Stimulated activated CD8-positive, alpha-beta memory T cell treated with anti-CD3 and anti-CD28 coated beads, Interleukin-7, amount 100 ng/mL, for 1 hour (primary cell): ENCODE measurements at places on chromosomes 7 and 10.

DNA sequence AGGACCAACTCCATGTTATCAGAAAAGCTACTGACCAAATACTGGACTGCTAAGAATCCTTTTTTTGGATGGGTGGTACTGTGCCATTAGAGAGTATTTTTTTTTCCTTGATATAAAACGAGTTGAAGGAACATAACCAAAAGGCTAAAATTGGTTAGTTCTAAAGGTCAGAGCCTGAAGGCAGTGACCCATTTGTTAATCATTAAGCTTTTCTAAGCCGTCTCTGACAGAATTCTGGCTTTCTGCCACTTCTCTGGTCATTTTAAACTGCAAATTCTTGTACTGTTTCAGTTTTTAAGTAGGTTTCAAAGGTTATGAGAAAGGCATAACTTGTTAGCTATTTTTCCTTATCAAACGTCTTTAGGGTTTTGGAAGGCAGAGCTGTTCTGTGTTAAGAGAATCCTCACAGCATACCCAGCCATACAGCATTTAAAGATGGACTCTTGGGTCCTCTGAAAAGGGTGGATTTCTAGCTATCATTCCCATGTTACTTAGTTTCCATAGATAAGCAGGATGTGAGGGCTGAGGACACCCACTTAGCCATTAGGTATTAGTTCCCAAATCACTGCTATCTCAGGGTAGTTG is 196.8 kb downstream of the RNLS start:
- DNase-seq: no peak

- no peak for DNase-seq
Measured at GRCh38 chr10:5832946-5833345, 19.7 kb upstream of the GDI2 start.

- DNase-seq: no peak
Measured at GRCh38 chr7:116753130-116753529, 81.1 kb downstream of the MET start.

- peak; percentile 23 for DNase-seq
Measured at GRCh38 chr7:105677817-105678573, 96.7 kb upstream of the EFCAB10 start.

DNA sequence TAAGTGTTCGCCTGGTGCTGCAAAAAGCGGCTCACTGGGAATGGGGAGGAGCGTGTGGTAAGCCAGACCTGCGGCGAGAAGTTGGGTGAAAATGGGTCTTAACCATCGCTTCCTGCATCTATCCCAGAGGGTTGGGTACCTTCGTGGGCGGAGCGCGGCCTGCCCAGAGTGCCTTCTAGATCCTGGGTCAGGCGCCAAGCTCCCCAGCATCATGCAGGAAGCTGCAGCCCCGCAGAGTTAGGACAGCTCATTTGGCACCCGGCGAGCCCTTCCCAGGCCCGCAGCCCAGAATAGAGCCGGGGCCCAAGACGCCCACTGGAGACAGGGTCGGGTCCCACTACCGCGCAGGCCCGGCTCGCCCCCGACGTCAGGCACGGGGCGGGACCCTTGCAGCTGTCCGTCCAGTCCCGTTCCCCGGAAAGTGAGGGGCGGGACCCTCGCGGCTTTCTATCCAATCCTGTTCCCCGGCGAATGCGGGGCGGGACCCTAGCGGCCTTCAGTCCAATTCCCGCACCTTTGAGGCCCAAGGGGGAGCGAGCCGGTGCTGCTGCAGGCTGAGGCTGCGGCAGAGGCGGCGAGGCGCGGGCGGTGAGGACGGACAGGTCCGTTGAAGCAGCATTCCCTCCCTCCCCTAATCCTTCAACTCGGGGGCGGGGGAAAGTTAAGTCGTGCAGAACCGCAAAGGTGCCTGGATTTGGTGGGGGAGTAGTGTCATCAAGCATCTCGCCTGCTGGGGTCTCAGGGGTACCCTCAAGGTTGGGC is at the start of gene CROT:
Gene CROT (plus strand): TSS at position 499 of the 762 bp plus-strand sequence. CDS start 3,405 bp downstream, outside the sequence.
- peak; percentile 85 for DNase-seq

DNA sequence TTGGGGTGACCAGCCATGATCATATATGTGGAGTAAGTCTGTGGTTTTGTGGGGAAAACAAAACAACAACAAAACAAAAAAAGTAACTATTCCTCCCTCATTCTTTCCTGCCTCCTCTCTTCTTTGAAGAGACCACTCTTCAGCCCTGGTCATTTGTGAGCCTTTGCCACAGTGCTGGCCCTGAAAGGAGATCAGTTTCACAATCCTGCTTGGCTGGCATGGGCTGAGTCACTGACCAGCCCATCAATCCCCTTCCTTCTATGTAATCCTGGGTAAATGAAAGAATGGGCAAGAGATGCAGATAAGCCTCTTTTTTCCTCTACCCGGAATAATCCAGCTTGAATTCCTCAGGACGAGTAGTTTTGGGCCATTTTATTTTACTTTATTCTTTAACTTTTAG is 13.6 kb downstream of the CSTF2T start:
- DNase-seq: no peak

DNA sequence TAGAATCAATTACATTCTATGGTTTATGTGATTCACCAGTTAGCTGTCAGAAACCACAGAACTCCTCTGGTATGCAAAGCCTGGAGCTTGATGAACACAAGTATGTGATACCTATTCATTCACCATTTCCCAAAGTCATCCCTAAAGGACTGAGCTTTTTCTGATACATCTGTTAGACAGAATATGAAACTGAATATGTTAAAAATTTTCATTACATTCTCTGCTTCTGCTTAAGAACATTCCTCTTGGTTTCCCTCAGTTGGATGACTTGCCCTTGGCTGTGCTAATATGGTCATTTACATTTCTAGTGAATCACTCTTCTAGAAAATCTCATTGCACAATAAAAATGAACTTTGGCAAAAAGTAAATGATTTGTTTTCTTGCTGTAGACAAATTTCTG is 10.8 kb upstream of the PON1 start:
- DNase-seq: no peak

DNA sequence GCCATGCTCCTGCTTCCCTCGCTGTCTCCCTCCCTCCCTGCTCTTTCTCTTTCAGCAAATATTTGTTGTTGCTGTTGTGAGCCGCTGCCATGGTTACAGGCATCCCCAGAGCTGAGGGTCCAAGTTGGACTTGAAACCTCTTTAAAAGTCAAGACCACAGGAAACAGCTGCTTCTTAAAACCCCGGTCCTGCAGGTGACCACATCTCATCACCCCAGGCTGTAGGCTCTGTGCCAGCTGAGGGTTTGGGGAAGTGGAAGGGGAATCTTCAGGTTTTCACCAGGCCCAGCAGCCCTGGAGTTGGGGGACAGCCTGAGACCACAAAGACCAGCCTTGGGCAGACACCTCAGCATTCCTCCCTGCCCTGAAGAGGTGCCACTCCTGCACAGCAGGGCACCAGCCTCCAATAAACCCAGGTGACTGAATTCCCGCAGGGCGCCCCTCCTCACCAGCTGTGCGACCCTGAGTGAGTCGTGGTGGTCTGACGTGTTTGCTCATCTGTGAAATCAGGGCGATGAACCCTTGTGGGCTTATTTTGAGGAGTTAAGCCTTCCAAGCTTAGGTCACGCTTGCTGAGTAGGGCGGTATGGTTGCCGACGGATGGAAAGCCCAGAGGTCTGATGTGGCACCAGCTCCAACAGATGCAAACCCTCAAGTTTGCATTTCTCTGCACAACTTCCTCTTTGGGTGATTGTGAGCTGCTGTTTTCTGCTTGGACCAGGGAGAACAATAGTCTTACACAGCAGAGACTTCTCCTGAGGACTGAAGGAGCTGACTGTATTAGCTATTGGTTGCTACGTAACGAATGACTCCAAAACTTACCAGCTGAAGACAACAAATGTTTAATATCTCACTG is 24.8 kb downstream of the NPTX2 start:
- DNase-seq: no peak

DNA sequence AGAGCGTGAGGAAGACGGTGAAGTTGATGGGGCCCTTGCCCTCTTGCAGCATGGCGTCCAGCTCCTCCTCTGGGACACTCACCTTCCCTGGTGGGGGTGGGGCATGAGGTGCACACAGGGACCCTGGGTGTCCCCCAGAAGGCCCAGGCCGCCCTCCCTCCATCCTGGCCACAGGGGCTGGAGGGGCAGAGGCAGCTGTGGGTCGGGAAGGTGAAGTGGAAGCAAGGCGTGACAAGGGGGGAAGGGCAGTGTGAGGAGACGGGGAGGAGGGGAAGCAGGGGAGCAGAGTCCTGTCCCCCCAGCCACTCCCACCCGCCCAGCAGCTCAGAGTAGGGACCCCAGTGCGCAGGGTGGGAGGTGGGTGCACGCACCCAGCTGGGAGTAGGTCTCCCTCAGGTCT is 791 bp downstream of the MYL7 start:
- no peak for DNase-seq

- DNase-seq: no peak
Measured at GRCh38 chr10:1404323-1405260, 332.7 kb downstream of the ADARB2 start.

GRCh38 chr10:109173937-109174336 is 749.4 kb downstream of the XPNPEP1 start:
- no peak for DNase-seq

- no peak for DNase-seq
Measured at GRCh38 chr10:78568620-78569019, 500.1 kb upstream of the ZMIZ1 start.

- DNase-seq: no peak
Measured at GRCh38 chr7:25148772-25149575, 23.9 kb upstream of the CYCS start.

DNA sequence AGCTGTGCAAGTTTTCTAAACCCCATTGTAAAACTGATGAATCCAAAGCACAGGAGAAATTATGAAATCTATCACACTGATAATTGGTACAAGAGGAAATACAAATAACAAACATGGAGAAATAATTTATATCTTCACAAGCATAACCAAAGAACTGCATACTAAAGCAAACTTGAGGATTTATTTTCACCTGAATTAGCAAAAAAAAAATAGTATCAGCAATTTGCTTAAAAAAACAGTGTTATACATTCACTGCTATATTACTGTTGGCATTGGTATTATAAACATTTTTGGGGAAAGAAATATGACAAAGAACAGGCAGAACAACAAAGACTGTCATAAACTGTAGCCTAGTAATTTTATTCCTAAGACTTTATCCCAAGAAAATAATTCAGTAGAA is 230.8 kb upstream of the NRP1 start:
- DNase-seq: no peak

DNA sequence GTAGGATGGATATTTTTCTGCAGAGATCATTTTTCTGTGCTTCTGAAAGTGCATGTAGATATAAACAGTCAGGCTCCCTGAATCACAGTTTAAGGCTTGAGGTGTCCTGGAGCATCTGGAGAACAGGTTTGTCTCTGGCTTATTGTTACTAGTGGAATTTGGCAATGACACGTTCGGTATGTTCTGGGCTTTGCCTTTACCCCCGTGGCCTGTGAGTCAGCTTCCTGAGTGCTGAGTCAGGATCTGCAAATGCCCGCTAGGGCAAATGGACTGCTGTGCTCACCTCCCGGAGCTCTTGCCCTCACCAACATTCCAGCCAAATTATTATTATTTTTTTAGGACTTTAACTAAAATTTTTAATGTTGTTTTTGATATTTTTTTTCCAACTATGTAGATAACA is 192.5 kb upstream of the PRSS1 start:
- DNase-seq: no peak

GRCh38 chr10:103044942-103045489 is 126.9 kb downstream of the CNNM2 start:
- no peak for DNase-seq

- no peak for DNase-seq
Measured at GRCh38 chr7:142539901-142540300, 209.4 kb upstream of the PRSS1 start.

DNA sequence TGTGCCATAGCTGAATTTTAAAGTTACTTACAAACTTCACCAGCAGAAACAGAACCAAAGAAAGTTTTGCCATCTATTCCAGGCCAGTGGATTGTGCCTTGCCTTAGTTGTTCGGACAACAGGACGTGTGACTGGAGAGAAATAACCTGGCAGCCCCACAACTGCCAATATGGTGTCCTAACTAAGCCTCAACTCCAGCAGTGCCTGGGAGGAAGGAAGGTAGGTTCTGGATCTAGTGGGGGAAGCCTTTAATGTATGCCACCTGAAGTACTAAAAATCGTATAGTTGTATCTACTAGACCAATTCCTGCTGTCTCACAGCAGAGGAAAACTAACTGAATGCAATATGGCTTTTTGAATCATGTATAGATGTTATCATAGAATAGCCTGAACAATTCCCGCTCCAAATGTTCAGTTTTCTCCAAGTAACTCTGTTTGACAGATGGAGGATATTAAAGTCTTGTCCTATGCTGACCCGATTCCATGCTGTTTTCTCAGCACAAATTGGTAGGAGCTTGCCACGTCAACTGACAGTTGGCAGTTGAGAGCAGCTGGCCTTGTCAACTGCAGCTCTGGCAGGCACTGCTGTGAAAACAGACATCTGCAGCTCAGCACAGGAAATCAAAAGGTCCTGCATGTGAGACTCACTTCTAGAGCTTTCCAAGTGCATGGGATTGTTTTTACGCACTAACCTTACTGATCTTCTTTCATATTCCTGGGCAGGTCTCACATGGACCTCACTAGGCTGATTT is 84.5 kb upstream of the WNT16 start:
- no peak for DNase-seq

DNA sequence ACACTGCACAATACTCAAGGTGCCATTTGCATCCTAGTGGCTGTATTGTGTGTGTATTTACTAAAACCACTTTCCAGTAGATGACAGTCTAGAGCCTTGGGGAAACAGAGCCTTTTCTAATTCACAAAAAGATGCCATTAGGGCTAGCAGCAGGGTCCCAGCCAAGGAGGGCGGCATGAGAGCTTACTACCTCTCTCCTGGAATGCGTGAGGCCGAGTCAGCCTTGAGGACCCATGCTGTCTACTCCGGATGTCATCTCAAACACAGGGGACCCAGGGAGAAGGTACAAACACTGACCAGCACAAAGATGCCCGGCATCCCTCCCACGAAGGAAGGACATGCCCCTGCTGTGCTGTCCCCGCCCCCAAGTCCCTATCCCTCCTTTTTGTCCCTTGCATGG is 65.5 kb downstream of the CYCS start:
- no peak for DNase-seq

GRCh38 chr7:148286150-148286549 is 304.4 kb upstream of the C7orf33 start:
- DNase-seq: no peak

DNA sequence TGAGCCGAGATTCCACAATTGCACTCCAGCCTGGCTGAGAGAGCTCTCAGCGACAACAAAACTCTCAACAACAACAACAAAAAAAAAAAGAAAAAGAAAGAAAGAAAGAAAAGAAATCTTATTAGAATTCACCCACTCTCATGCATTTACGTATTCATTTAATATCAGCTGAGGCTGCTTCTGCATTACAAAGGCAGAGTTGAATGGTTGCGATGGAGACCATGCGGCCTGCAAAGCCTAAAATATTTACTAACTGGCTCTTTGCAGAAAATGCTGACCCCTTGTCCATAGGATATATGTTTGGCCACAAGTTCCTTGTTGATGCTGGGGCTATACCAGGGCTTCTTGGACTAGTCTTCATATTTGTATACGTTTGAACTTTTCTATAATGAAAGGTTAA is 109.4 kb downstream of the SPDYE5 start:
- DNase-seq: no peak

GRCh38 chr7:38535073-38535472 is 96.1 kb downstream of the AMPH start:
- no peak for DNase-seq
